ENCODE measurements at places on chromosomes 2 and 18. TPM values are rescaled to one million over a fixed set of nuclear protein-coding genes. Genes with fewer than 3 reads are reported as not detected.
A peak's percentile ranks its signal among the peaks of the same experiment; 100 is the strongest.

GNAL gene
- under 0.01 TPM for total RNA-seq

ATOH8 gene
- total RNA-seq, result 9.1 TPM

FTCDNL1 gene
- 0.32 TPM for total RNA-seq

KIF3C gene
- 12.2 TPM for total RNA-seq

LHCGR gene
- under 0.01 TPM for total RNA-seq

XIRP2 gene
- under 0.01 TPM for total RNA-seq

ARHGAP28 gene
- 6.0 TPM for total RNA-seq

PRADC1 gene
- total RNA-seq, result 14.2 TPM

GKN2 gene
- total RNA-seq, result not detected

MERTK gene
- total RNA-seq, result under 0.01 TPM

CXCR1 gene
- total RNA-seq, result not detected

EFHD1 gene
- total RNA-seq, result 2.3 TPM

CD302 gene
- 13.4 TPM for total RNA-seq

ALLC gene
- total RNA-seq, result not detected

DNAJC5G gene
- not detected for total RNA-seq

PDE11A gene
- total RNA-seq, result under 0.01 TPM

- no peak for DNase-seq
These were observed 22.9 kb upstream of the FSHR start for GRCh38 chr2:49177194-49177593.

- DNase-seq, result no peak
These were observed 1.7 kb upstream of the AQP12A start for GRCh38 chr2:240689975-240690374.

DNA sequence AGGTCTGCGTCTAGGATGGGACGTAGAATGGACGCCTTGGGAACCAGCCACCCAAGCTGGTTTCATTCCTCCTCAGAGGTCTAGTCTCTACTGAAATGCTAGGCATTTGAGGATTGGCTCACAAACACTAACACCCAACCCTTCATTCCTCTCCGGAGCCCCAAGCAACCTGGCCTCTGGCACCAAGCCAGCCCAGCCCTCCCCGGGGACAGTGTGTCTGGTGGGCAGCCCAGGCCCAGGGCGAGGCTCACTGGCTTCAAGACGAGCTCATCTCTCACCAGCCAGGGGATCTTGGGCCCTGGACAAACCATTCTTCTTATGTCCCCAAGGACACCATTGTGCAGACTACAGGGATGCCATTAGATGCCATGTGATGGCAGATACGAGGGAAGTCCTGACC, 182.5 kb downstream of the CTIF start:
- DNase-seq, result no peak

- DNase-seq, result no peak
These were observed at the start of gene SLC9A2 for GRCh38 chr2:102619414-102620319. Gene SLC9A2 (plus strand): TSS chr2:102619553. CDS start chr2:102619849, 296 bp downstream.

DNA sequence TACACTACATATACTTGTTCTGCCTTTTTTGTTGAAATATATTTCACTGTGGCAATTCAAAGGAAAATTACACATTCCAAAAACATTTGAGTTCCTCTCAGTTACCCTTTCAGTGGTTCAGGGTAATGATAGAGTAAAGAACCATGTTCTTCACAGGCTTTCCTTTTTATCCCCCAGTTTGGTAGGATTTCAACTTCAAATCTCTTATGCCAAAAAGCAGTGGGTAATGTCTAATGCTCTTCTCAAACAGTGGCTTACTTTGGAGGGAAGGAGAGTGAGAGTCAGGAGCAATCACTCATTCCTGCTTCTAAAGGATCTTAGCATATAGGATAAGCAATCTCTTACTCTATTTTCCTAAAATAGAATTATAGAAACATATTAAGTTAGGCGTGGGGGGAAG, 290.6 kb downstream of the ZEB2 start:
- no peak for DNase-seq

DNA sequence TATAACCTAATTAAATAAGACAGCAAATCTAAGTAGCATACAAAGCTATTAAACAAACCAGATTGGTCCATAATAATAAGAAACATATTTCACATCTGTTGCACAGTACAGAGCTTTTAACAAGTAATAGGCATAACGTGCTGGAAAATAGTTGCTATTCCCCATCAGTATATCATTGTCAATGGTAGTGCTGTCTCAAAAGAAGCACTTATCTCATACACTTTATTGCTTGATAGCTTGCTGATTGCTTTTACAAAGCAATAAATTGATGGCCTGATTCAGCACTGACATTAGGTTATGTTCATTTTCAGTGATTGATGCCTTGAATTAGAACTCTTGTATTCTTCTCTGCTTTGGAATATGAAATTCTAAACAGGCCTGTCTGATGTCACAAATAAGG, 641.7 kb downstream of the CBLN2 start:
- no peak for DNase-seq

- no peak for DNase-seq
These were observed 6.0 kb upstream of the PRKD3 start for GRCh38 chr2:37330681-37331080.

- no peak for DNase-seq
These were observed 130.1 kb upstream of the CDH20 start for GRCh38 chr18:61203151-61203550.

DNA sequence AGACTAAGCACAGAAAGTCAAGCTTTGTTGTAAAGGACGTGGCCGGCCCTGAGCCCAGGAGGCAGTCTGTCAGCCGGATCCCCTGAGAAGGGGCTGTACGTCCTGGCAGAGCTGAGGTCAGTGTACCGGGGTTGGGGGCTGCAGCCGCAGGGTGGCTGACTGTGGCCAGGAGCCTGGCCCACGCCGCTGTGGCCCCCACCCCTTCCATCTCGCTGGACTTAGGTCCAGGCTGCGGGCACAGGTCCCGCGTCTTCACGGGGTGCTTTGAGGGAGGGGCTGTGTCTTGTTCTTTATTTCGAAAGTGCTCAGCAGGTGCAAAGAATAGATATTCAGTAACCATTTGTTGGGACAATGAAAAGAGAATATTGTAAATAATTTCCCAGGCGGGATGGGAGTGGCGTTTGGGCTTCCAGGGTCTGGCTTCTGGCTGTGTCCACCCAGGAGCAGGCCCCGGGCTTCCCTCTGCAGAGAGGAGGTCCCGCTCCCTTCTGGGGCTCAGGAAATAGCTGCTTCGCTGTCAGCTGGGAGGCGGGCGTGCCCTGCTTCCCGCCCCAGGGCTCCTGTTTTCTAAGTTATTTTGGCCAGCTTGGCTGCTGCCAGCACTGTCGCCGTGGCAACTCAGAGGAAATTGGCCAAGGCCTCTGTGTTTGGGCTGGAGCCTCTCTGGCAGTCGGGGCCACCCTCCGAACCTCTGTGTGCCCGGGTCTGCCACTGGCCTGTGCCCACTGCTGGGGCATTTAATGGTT, 7.4 kb downstream of the NFATC1 start:
- no peak for DNase-seq

DNA sequence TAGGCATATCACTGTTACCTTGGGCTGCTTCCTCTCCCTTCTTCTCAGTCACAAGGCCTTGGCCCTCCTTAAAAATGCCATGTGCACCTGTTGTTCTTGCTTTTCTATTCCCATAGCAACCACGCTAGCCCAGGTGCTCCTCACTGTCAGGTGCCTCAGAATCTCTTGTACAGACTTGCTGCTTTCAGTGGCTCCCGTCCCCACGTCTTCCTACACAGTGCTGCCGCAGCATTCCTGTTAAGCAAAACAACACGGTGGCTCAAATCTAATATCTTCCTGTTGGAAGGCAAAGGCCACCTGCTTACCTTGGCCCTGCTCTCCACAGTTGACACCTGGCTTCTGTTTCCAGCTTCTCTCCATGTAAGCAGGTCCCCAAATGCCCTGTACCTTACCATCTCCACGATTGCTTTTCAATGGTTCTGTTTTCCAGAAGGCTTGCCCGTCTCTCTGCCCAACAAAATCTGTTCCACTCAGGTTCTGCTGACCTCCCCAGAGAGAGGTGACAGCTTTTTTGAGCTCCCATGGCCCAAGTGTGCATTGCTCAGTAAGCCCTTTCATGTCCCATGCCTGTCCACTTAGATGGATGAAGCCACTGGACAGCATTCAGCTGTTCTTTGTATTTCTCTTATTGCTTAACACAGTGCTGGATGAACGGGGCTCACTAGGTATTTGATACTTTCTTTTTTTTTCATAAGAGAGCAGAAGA, 240.4 kb downstream of the PRKCE start:
- DNase-seq, result no peak

- peak; percentile 67 for DNase-seq
These were observed 2.2 kb downstream of the IRS1 start for GRCh38 chr2:226797289-226797988.

GRCh38 chr2:65264821-65265670, 37.4 kb downstream of the ACTR2 start:
- DNase-seq, result peak; percentile 91

GRCh38 chr2:237691908-237692600, 64.7 kb downstream of the LRRFIP1 start:
- DNase-seq, result peak; percentile 94

- peak; percentile 30 for DNase-seq
These were observed 285.5 kb downstream of the MREG start for GRCh38 chr2:215727507-215728503.

DNA sequence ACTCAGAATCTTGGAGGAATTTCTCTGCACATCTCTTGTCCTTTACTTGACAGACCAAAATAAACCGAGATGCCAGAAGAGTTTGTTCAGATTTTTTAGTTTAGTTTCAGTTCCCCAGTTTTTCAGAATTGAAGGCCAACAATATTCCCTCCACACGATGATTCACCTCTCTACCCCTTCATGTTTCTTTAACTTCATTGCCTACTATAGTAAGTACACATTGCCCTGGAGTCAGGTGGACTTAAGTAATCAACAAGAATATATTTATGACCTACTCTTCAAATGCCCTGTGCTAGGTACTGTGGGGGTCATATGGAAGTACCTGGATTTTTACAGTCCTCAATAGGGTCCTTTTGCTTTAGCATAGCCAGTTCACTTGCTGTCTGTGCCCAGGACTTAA, 79.6 kb upstream of the CTLA4 start:
- no peak for DNase-seq

DNA sequence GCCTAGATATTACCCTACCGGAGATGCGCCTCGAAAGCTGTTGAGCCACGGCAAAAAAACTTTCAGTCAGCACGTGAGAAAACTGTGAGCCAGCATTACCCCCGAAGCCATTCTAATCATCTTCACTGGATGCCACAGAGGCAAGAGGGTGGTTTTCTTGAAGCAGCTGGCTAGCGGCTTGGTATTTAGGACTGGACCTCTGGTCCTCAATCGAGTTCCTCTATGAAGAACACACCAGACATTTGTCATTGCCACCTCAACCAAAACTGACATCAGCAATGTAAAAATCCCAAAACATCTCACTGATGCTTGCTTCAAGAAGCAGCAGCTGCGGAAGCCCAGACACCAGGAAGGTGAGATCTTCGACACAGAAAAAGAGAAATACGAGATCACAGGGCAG, 52.8 kb upstream of the SLC66A3 start:
- DNase-seq, result no peak

DNA sequence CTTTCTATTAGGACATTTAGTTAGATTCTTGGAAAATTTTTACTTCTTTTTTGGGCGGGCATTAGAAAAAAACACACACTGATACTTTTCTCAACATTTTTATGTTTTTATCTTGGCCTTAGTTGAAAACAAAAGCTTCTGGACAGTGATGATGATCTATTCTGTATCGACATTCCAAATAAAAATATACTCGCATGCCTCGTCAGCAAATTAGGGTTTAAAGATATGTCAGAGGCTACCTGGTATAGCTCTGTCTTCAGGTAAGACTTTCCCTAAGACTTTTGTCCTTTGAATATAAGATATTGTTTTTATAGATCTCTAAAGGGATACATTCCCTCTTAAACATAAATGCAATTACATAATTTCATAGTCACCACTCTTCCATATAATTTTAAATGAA, 816.8 kb downstream of the LRP1B start:
- DNase-seq, result no peak

DNA sequence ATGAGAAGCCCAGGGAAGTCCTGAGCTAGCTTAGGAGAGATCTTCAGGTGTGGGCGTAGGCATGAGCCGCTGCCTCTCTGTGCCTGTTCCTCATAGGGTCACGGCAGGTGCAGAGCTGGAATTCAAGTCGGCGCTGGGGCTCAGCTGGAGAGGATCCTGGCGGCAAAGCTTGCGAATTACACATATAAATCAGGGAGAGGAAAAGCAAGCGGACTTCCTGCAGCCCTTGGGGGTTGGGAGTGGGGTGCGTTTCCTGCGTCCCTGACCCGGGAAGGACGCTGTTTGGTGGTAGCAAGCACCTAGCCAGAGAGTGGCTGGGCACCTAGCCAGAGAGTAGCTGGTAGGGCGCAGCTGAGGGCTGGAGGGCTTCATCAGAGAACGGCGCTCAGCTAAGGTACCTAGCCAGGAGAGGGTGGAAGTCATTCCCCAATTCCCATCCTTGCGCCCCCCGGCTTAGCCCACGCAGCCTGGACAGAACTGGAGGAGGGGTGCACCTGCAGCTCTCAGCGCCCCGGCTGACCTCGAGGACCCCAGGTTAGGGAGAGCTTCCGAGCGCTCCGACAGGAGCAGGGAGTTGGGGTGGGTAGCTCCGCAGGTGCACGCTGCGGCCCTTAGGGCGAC, 459 bp upstream of the EFR3B start:
- peak; percentile 22 for DNase-seq

- peak; percentile 24 for DNase-seq
These were observed 28.0 kb upstream of the SMIM21 start for GRCh38 chr18:75455249-75456198.

DNA sequence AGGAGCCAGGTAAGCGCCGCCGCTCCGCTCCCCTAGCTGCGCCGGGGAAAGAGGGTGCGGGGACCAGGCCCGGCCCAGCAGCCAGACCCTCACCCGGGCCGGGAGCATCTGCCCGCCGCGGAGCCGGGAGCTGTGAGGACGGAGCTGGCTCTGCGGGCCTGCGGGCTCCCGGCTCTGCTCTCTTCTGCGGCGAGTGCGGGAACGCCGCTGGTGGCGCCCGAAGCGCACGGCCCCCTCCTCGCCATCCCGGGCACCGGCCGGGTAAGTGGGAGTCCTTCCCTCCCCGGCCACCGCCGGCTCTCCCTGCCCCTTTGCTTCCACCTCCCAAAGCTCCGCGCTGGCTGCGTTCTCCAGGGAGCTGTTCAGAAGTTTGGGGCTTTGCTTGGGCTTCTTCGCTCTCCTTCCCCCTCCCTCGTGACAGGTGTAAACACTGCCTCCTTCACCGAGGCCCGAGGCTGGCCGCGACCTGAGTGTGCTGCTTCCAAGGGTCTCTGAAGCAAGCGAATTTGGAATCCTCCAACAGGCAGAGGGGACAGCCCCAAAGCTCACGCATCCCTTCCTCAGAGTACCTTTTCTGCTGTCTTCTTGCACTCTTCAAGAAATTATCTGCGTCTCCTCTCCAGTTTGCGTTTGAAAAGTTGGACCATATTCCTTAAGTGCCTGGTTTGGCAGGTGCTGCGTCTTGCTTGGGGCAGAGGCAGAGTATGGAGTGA, 632 bp downstream of the AFTPH start:
- no peak for DNase-seq
